ENCODE measurements at places on chromosomes 3 and 15.
A peak's percentile ranks its signal among the peaks of the same experiment; 100 is the strongest.

DNA sequence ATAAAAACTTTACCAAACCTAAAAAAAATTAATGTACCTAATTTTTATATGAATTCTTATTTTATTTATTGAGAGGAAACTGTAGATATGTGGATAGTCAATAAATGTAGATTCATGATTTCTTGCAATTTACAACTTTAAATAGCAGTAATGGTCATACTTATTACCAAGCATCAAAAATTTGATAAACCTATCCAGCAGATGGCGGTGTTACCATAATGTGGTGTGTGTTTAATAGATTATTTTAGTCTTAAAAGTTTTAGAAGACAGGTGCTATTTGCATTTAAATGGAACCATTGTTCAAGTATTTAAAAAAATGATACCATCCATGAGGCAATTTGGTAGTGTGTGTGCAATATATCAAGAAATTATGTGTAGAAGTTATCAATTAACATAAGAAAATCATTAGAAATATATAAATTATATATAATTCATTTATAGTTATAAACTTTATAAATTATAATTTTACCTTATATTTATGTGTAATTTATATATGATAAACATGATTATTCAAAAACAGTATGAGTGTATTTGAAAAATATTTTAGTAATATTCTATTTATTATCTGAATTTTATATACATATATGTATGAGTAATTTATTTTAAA, 176.0 kb upstream of the BCHE start:
- DNase-seq, result no peak

- no peak for DNase-seq
Observed at GRCh38 chr3:128487813-128488635, 5.0 kb downstream of the GATA2 start.

DNA sequence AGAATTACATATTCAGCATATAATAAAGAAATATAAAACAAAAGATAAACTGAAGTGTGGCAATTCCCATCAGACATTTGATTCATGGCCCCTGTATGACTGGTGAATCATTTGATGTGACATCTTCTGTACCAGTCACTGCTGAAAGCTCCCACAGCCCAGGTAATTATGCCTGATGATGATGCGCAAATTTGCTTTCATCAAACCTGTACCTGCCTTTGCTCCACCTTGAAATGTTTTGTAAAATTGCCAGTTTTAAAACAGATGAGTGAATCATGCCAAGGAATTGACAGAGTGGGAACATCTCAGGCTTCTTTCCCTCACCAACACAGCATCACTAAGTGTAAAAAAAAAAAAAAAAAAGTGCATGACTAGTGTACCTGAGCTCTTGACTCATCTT, 66.5 kb upstream of the EIF1B start:
- no peak for DNase-seq

GRCh38 chr3:95029644-95030043, 966.8 kb downstream of the NSUN3 start:
- DNase-seq, result no peak

GRCh38 chr15:25238716-25239470, 199.9 kb downstream of the UBE3A start:
- DNase-seq, result no peak

DNA sequence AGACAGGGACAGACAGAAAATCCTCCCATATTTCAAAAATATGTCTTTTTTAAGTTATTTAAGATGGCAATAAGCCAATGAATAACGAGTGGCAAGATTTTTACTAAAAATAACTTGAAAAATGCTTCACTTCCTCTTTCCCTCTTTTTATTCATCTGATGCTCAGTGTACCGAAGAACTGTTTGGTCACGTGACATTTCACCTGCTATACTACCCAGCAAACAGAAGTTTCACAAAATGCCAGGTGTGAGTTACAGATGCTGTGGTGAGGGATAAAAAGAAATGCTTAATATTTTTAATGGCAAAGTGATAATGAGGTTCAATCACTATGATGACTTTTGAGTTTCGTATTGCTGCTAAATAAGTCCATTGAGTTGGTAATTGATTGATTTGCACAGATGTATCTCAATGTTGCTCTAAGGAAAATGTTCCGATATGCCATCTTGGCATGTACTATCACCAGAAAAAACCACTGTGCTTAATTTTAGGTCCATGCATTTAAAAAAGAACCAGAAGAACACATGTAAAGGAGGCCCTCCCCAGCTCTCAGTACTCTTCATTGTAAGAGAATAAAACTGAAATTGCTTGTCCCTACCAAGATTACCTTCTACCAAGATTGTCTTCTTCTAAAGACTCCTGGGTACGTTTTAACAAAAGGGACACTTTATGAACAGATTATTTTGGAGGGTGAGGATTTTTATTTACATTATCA, 26.0 kb upstream of the SEC62 start:
- no peak for DNase-seq

- no peak for DNase-seq
Observed at GRCh38 chr3:156705761-156706616, 31.6 kb downstream of the TIPARP start.

DNA sequence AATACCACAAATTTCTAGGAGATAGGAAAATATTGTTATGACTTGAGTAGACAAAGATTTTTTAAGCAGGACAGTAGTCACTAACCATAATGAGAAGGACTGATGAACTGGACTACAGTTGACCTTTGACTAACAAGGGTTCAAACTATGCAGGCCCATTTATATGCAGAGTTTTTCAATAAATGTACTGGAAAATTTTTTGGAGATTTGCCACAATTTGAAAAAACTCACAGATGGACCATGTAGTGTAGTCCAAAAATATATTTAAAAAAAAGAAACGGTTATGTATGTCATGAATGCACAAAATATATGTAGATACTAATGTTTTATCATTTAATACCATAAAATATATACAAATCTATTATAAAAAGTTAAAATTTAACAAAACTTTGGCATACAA, 151.8 kb downstream of the LRRN1 start:
- DNase-seq, result no peak

GRCh38 chr3:146640955-146641867, 36.1 kb upstream of the PLSCR5 start:
- no peak for DNase-seq

- DNase-seq, result no peak
Observed at GRCh38 chr15:52994290-52994689, 204.2 kb upstream of the ONECUT1 start.

GRCh38 chr15:58142827-58143461, 4.8 kb downstream of the AQP9 start:
- DNase-seq, result no peak

DNA sequence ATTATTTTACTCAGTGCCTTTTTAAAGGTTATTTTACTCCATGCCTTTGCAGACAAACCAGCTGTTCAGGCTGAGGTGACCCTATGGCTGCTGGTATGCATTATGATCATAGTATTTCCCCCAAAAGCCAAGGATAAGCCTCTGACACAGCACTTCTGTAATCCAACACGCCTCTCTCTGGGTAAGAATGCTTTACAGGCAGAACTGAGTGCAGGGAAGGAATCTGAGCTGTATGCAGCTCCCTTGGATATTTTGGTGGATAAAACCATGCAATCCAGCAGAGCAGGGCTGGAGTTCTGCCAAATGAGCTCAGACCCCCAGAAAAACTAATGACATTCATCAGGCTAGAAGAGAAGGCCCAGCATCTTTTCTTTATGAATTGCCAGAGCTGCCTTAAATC, 11.7 kb upstream of the MAP1A start:
- DNase-seq, result no peak

DNA sequence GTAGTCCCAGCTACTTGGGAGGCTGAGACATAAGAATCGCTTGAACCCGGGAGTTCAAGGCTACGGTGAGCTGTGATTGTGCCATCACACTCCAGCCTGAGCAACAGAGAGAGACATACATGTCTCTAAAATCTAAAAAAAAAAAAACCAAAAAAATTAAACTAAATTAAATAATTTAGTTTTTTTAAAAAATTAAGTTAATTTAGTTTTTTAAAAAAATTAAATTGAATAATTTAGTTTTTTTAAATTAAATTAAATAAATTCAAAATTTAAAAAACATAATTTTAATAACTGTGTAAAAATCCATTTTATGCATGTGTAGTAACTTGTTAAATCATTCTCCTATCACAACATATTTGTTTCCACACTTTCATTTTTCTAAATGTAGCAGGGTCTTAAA, 20.1 kb upstream of the ARPIN start:
- no peak for DNase-seq

- no peak for DNase-seq
Observed at GRCh38 chr3:51375571-51375970, 9.5 kb upstream of the MANF start.

GRCh38 chr3:64104006-64104405, 80.7 kb upstream of the PSMD6 start:
- DNase-seq, result no peak

DNA sequence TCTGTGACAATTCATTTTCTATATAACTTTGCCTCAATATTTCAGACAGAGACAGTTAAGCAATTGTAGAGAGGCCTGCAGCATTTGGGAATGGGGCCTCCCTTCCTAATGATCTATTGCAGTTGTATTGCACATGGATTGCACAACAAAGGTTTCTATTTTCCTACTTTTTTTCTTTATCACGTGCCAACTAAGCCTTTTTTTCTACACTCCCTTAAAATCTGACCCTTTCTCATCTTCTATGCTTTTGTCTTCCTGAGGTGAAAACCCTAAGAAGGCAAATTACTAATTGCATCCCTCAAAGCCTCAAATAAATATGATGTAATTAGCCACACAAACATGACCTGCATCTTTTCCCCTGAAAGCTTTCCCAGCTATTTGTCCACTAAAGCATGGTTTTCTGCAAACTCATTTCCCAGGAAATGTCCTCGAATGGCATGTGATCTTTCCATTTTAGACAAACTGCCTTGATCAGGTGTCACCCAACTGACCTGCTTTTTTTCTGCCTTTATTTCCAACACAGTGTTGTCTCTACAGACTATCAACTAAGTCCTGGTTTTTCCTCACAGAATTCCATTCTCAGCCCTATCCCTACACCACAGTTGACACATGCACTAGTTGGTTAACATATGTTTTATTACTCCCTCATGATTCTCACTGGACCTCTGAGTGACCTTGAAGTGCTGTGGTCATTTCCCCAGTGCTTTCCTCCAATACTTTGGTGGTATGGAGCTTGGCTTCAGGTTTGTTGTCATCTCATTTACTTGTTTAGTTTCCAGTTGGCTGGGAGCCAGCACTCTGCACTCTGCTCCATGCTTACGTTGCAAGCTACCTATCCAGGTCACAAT, 31.9 kb upstream of the TSC22D2 start:
- DNase-seq, result no peak

GRCh38 chr15:81002331-81003096, 1.8 kb downstream of the TLNRD1 start:
- DNase-seq, result no peak

DNA sequence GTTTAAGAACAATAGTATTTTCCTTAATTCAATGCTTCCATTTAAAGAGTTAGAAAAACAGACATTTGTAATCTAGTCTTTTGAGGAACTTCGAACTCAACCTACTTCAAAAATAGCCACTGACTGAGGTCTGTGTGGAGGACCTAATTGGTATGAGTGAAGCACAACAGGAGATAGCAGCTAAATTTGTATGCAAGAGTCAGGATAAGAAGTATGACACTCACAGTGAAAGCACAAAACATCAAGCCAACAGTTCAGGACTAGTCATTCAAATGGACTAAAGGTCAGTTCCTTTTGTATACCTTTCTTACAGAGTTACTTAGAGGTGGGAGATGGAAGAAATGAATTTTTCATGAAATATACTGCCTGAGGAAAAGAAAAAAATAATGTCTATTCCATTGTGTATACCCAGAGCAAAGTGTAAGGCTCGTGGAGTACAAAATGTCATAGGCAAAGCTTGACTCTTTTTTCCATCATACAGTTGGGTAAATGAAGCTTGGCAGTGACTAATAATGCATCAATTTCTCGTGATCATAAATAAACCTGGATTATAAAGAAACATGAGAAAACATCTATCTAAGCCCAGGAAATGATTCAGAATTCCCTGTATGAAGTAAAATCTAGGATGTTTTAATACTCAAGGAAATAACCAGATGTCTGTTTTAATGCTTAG, 1005.2 kb upstream of the CADM2 start:
- no peak for DNase-seq

GRCh38 chr3:84109911-84110310, 848.9 kb upstream of the CADM2 start:
- no peak for DNase-seq

- DNase-seq, result no peak
Observed at GRCh38 chr3:43326891-43327581, 40.7 kb downstream of the SNRK start.

DNA sequence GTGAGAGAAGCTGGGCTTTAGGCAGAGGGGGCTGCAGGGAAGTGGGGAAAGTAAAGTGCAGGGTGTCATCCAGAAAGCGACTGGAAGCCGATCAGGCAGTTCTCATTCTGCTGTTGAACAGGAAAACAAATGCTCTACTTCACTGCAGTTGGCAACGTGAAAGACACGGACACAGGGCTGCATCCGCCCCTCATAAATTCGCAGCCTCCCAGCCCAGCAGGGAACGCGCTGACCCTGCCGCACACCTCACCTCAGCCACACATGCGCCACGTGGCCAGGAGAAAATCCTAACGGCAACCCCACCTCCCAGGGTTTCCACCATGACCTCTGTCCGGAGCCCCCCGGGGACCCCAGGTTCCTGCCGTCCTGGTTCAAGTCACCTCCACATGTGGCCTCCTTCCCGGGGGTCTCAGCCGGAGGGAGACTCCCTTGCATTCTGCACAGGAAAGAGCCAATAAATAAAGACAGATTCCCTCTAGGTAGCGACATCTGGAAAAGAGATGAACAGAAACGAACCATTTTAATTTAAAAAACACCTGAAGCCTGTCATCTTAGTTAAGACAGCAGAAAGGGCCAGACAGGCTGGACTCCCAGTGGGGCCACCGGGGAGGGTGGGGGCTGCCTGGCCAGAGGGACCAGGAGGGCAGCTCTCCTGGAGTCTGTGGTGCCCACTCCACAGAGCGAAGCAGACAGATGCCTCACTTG, 118.7 kb downstream of the TMEM266 start:
- no peak for DNase-seq

GRCh38 chr3:140270329-140270728, 335.3 kb downstream of the CLSTN2 start:
- no peak for DNase-seq

- no peak for DNase-seq
Observed at GRCh38 chr3:47901280-47901833, 98.4 kb downstream of the DHX30 start.

- peak; percentile 93 for DNase-seq
Observed at GRCh38 chr3:47475570-47476329, at the start of gene SCAP. SCAP (minus strand) TSS chr3:47475941; CDS start chr3:47442993, 32,948 bp downstream.

- DNase-seq, result no peak
Observed at GRCh38 chr3:151477591-151478334, 16.9 kb upstream of the IGSF10 start.

GRCh38 chr3:181230258-181230657, 240.7 kb upstream of the DNAJC19 start:
- no peak for DNase-seq

GRCh38 chr15:82663186-82663600, 16.0 kb upstream of the CPEB1 start:
- DNase-seq, result no peak
